ENCODE measurements at places on chromosomes 6 and 20.

- no peak for DNase-seq
These were observed 84.8 kb upstream of the MRPS10 start for GRCh38 chr6:42302411-42302810.

DNA sequence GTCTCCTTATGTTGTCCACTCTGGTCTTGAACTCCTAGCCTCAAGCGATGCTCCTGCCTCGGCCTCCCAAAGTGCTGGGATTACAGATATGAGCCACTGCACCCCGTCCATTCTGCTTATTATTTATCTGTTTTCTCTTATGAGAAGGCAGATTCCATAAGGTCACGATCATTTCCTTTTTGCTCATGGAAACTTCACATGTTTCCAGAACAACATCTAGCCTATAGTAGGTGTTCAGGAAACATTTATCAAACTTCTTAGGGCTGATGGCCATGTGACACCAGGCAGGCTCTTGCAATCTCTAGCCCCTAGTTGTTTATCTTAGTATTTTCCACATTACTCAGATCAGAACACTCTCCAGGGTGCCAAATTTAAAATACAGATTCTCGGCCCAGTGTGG lies 61.2 kb downstream of the ZFP64 start:
- DNase-seq = no peak

DNA sequence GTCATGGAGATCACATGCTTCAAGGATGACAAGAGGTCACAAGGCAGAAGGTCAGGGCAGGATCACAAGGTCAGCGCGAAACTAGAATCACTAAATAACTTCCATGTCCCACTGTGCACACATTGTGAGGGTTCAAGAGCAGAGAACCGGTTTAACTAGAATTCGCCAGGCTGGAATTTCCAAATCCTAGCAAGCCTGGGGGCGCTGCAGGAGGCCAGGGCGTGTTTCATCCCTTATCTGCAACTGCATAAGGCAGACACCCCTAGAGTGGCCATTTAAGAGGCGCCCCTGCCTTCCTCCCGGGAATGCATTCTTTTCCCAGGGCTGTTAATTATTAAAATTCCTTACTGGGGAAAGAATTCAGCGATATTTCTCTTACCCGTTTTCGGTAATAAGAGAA lies 40.2 kb upstream of the SLC22A1 start:
- DNase-seq = no peak

GRCh38 chr20:47606414-47606982 lies 104.8 kb downstream of the NCOA3 start:
- no peak for DNase-seq

- no peak for DNase-seq
These were observed 332.6 kb downstream of the UTRN start for GRCh38 chr6:144617708-144618107.

GRCh38 chr6:6651335-6651734 lies 62.8 kb downstream of the LY86 start:
- DNase-seq = no peak

- no peak for DNase-seq
These were observed 175.6 kb upstream of the RNF24 start for GRCh38 chr20:4190792-4191519.

DNA sequence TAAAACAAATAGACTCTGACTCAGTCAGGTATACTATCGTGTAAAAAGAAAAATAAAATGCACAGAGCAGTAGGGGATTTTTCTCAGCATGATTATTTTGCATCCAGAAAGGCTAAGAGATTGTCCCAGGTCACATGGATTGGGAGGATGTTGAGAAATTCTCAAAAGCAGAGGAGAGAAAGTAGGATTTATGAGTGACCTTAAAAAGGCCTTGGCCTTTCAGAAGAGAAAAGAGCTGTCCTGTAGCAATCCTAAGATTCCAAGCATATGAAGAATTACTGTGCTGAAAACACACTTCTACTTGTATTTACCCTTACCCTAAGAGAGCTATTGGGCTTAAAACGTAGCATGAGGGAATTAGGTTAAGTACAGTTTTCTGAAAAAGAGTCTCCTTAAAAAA lies 149.7 kb upstream of the ENPP5 start:
- no peak for DNase-seq

DNA sequence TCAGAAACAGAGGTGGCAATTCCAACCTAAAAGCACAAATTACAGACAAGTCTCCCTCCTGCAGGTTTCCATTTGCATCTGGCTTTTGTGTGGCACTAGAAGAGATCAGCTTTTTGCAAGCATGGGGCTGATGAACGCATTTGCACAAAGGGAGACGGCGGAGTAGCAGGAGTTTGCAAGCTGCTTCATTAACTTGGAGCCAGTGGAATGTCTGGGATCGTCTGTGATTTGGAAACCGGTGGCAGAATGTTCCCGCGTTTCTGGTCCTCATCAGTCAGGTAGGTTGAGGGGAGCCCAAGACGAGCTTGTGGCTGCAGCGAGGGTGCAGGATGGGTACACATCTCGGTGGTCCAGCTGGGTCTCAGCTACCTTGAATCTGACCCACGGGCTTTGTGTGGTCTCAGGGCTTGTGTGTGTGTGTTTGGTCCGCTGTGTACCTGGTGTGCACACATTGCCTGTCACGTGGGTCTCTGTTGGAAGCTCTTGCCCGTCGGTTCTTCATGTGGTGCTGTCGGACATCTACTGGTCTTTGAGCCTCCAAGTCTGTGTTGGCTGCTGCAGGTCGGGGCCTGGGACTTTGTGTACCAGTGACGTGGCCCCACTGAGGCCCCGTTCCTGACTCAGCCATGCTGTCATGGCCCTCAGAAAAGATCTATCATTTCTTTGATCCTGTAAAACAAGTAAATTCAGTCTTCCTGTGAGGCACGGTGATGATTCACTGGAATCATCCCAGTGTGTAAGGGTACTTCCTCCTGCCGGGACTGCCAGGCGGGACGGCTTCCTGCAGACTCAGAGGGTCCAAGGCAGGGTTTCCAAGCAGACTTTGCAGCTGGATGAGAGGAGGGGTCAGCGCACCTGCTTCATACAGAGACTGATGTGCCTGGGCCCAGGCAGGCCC lies 12.4 kb upstream of the MYT1 start:
- DNase-seq = no peak

DNA sequence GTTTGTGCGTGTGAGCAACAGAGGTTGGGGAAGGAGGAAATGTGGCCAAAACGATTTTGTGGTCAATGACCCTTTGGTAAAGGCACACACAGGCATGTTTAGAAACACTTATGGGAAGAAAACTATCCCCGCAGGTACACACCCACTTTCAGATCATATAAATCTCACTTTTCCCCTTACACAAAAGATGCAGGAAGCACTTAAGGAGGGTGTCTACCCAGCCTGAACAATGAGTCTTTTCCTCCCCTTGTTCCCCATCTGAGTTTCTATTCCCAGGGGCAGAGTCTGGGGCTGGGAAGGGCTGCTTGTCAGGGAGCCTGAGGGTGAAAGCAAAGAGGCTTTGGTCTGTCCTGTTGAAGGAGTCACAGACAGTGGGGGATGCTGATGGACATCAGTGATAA lies 193.2 kb upstream of the SALL4 start:
- DNase-seq = no peak

GRCh38 chr20:38228436-38228835 lies 32.1 kb downstream of the KIAA1755 start:
- DNase-seq = no peak

- no peak for DNase-seq
These were observed 199.8 kb downstream of the SMOC2 start for GRCh38 chr6:168640768-168641167.

- DNase-seq = no peak
These were observed 43.2 kb downstream of the TFEB start for GRCh38 chr6:41692080-41692675.

DNA sequence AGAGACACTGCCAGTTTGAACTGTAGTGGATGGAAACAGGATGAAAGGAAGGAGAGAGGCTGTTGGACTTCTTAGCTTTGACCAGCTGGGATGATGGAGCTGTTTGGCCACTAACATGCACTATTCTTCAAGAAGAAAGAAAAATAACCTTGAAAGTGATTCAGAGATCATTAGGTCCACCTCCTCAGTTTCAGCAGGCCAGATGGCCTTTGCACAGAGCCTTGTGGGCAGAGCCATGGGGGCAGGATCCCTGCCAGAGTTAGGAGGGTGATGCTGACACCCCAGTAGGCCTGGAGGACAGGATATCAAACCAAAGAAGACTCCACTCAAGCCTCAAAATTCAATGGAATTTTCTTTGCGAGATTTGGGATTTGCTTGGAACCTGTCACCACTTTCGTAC lies 74.5 kb upstream of the TMEM181 start:
- DNase-seq = no peak

DNA sequence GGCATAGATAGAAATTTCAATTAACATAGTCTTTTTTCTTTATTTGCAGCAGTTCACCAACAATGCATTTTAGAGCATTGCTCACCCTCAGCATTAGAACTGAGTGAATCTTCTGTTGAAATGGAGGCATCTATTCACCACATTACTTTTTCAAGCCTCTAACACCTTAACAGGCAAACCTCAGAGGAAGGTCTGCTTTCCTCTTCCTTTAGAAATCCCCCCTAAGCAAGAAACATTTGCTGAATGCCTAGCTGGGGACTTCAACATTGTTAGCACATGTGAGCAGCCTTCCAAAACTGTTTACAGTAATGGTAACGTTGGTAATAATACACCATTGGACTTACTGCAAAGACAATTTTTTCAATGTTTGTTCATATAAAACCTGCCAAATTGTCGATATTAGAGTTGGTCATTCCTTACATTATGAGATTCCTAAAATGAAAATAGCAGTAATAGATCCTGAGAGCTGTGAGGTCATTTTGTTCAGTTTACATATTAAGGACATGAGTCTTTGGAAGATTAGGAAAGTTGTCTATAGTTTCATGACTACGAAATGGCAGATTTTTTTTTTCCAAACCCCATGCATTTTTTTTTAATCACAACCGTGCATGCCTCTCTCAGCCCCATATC lies 20.6 kb upstream of the AKIRIN2 start:
- DNase-seq = no peak

- no peak for DNase-seq
These were observed 58.6 kb downstream of the RPS12 start for GRCh38 chr6:132872923-132873322.

DNA sequence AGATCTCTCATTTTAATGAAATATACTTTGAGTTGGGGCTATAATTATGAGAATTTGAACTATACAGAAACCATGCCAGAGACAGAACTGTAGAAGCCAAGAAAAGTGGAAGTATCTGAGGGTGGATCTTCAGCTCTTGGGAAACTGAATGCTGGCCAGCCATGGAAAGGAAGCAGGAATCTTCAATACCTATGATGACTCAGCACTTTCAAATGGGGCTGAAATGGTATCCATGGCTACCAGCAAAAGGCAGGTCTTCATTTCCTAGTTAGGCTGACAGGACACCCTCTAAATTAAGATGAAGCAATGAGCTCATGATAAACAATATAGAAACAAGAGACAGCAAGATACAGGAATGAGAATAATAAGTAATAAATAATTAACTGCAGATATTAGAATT lies 171.3 kb downstream of the COL21A1 start:
- no peak for DNase-seq

DNA sequence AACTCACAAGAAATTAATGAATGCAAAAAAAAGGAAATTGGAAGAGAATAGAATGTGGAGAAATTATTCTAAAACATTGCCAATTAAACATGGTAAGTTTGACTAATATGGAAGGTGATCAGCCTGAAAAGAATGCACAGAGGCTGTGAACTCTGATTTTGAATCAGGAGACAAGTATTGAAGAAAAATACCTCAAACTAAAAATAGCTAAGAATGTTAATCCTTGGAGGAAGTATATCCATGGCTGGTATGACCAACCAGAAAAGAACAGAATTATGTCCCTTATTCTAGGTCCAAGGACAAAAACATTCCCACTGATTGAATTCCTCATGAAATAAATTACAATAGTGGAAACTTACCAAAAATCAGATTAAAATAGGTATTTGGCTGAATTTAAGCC lies 7.3 kb upstream of the RIMS1 start:
- DNase-seq = no peak

- DNase-seq = no peak
These were observed 61.9 kb downstream of the COL9A1 start for GRCh38 chr6:70241031-70241430.

- peak; percentile 52 for DNase-seq
These were observed 1.5 kb downstream of the SIGLEC1 start for GRCh38 chr20:3710703-3711483.

- no peak for DNase-seq
These were observed 186.2 kb downstream of the ERMARD start for GRCh38 chr6:169937389-169938261.

GRCh38 chr20:32244150-32244823 lies 33.2 kb upstream of the KIF3B start:
- DNase-seq = no peak

DNA sequence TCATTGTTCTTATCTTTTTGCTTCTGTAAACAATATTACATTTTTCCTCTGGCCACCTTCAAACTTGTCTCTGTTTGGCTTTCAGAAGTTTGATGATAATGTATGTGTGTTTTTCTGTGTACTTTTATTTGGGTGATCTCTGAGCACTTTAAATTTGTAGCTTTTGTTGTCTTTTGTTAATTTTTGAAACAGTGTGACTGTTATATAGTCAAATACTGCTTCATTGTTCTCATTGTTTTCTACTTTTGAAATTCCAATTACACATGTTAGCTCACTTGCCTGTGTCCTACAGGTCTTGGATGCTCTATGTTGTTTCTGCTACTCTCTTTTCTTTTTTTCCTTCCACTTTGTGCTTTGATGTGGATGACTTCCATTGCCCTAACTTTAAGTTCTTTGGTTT lies 460.1 kb upstream of the KHDRBS2 start:
- DNase-seq = no peak

GRCh38 chr6:90432041-90432775 lies 135.6 kb upstream of the BACH2 start:
- DNase-seq = no peak

DNA sequence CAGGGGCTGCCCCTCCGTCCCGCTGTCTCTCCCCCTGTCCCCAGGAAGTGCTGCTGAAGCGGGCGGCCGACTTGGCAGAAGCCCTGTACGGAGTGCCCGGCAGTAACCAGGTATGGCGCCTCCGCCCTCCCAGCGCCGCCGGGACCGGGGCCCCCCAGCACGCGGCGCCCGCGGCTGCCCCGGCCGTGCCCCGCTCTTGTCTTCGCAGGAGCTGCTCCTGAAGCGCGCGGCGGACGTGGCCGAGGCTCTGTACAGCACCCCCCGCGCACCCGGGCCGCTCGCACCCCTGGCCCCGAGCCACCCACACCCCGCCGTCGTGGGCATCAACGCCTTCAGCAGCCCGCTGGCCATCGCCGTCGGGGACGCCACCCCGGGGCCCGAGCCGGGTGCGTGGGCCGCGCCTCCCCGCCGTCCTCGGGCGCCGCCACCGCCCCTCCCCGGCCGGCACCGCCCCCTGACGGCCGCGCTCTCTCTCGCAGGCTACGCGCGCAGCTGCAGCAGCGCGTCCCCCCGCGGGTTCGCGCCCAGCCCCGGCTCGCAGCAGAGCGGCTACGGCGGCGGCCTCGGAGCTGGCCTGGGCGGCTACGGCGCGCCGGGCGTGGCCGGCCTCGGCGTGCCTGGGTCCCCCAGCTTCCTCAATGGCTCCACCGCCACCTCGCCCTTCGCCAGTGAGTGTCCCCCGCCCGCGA lies 48.4 kb downstream of the CPXM1 start:
- peak; percentile 37 for DNase-seq

All from CD4-positive, alpha-beta T cell treated with Interleukin-6 at 100 ng/mL for 8 hours (primary cell).